PC-9 (cell line): ENCODE measurements at places on chromosomes 2 and 18.

DNA sequence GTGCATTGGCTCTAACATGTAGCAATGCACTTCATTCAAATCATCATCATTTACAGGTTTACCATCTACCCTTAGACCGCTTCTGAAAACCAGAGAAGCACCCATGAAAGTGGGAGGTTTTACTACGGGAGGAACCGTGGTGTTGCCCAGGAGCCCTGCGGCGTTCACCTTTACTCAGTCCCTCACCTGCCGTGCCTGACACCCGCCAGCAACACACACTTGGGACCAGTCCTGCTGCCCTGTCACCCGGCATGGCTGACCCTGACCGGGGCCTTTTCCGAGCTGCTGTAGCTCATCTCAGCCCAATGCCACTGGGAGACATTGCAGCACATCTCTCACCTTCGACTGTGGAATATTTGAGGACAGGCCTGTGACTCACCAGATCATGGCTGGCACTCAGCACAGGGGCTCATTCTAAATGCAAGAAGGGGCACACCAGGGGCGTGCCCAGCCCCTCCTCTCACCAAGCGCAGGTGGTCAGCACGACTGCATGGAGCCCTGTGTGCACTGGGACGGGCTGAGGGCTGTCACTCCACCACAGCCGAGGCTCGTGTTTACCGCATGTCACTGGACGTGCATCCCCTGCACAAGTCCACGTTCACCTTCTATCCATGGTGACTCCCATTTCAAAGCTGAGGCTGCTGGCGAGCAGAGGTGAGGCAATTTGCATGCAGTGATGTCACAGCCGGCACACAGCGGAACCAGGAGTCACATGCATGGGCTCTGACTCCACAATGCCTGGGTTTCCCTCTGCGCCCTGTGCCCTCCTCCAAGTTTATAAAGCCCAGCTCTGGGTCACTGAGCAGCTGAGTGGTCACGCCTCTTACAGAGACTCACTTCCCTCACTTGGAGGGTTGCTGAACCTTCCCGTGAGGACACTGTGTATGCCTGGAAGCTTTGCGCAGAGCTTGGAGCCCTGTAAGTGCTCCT lies 76.7 kb upstream of the SNTG2 start:
- DNase-seq = no peak

GRCh38 chr2:196291426-196291825 lies 120.0 kb upstream of the STK17B start:
- peak; percentile 86 for DNase-seq

DNA sequence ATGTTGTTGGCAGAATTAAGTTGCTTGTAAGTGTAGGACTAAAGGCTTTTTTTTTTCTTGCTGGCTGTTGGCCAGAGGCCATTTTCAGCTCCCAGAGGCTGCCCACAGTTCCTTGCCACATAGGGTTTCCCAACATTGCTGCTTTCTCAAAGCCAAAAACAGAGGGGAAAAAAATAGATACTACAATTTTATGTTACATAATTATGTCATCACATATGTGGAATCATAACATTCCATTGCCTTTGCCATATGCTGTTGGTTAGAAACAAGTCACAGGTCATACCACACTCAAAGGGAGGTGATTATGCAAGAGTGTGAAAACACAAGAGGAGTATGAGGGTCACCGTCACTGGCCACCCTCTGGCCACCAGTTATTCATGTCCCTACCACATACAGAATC lies 154.5 kb downstream of the RTN4 start:
- no peak for DNase-seq

GRCh38 chr2:144224472-144224871 lies 295.4 kb downstream of the ZEB2 start:
- no peak for DNase-seq

DNA sequence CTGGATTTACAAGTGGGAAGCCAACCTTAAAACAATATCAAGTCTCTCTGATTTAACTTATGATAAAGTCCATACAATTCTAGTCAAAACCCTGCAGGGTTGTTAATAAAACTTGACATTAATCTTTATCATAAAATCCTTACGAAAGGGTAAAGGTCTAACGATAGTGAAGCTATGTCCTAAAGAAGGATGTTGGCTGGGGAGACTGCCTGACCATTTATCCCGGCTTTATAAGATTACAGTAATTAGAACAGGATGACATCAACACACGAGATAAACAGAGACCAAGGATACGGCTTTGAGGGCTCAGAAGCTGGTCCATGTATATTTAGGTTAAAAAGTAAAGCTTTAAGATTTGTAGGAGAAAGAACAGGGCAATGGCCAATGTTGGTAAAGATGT lies 189.0 kb upstream of the COPS8 start:
- DNase-seq = no peak

GRCh38 chr2:239374896-239375277 lies 25.9 kb downstream of the HDAC4 start:
- DNase-seq = no peak

DNA sequence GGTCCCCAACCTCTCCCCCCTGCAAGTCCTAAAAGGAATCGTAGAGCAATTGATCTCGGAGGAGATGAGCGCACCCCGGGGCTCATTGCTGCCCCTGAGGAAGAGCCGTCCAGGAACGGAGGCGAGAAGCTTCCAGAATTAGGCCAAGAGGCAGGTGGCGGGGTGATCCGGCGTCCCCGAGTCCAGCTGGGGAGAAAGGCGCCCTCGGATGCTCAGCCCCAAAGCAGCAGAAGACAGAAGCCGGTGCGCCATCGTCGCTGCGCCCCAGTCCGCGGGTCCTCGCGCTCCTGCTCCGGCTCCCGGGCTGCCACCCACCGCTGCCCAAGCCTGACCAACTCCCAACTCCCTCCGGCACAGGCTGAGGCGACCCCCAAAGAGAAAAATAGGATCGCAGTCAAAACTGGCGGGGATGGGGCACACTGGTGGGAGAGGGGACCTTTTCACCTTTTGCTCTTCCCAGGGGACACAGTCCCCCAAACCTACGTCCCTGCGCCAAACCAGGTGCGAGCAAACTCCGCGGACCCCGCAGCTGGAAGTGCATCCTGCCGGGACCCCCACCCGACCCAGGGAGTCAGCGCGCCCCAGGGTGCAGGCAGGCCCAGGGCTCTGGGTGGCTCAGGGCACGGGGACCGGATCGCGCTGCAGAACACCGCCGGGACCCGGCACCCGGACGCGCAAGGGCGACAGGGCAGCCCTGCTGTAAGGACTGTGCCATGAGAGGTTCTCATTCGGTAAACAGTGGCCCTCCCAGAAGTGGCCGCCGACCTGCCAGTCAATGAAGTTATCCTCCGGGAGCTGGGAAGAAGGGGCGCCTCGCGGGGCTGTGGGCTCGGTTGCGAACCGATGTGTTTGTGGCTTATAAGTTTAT lies 8.4 kb upstream of the MEIS1 start:
- DNase-seq = no peak

DNA sequence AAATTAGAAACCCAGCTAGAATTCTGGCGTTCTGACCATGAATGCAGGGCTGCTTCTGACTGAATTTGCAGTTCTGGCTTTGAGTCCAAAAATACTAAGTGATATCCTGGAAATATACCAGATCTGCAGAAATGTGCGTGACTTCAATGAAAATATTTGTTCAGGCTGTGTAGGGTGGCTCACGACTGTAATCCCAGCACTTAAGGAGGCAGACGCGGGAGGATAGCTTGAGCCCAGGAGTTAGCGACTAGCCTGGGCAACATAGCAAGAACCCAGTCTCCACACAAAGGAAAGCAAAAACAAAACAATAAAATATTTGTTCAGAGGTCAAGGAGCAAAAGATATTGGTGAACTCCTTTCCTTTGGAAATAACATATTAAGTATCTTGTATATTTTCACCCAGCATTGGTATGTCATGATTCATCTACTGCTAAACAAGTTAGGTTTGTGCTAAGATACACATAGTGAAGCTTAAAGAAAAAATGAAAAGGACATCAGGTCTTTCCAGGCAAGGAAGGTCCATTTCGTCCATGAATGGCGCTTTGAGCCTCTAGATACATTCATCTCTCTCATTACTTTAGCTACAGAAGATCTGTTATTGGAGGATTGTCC lies 239.2 kb downstream of the CMPK2 start:
- no peak for DNase-seq
